ENCODE measurements at places on chromosomes 1 and 21. TPM values are rescaled to one million over a fixed set of nuclear protein-coding genes. Genes with fewer than 3 reads are reported as not detected.

TNFRSF14 gene
- 9.9 TPM for total RNA-seq

SPRR3 gene
- total RNA-seq, result not detected

PLD5 gene
- 0.05 TPM for total RNA-seq

HSPA6 gene
- 2.6 TPM for total RNA-seq

CSF1 gene
- total RNA-seq, result 6.9 TPM

UCK2 gene
- total RNA-seq, result 164 TPM

CFAP57 gene
- 0.15 TPM for total RNA-seq

NFASC gene
- 3.4 TPM for total RNA-seq

AIRE gene
- total RNA-seq, result not detected

SMPDL3B gene
- total RNA-seq, result 0.19 TPM

TSPEAR gene
- not detected for total RNA-seq

RHOC gene
- 304 TPM for total RNA-seq

KRTAP26-1 gene
- not detected for total RNA-seq

EDARADD gene
- total RNA-seq, result 1.2 TPM

IFNLR1 gene
- 2.2 TPM for total RNA-seq

PCBP3 gene
- total RNA-seq, result 1.1 TPM

MTARC2 gene
- total RNA-seq, result 0.64 TPM

TMEM51 gene
- total RNA-seq, result 2.1 TPM

OR2AK2 gene
- not detected for total RNA-seq

CD1D gene
- total RNA-seq, result 1.5 TPM

AQP10 gene
- total RNA-seq, result not detected

TTC34 gene
- total RNA-seq, result 0.05 TPM

FNDC5 gene
- total RNA-seq, result 0.23 TPM

NR1I3 gene
- total RNA-seq, result not detected

GREM2 gene
- not detected for total RNA-seq

SMCP gene
- not detected for total RNA-seq

CCDC27 gene
- not detected for total RNA-seq

ANGPTL1 gene
- 0.53 TPM for total RNA-seq

Data from A375 (cell line).